GM23338 (cell line): ENCODE measurements at places on chromosomes 11 and 22. TPM values are rescaled to one million over a fixed set of nuclear protein-coding genes. Genes with fewer than 3 reads are reported as not detected.

- H3K27me3 ChIP-seq, result no peaks in the 10 kb centered on the region
Measured at GRCh38 chr22:27312966-27313855, 488.3 kb downstream of the MN1 start.

- peaks cover 19% of the 10 kb centered on the region for H3K4me1 ChIP-seq
- DNase-seq, result no peak
- H3K27ac ChIP-seq, result no peak overlapping the region
- H3K4me3 ChIP-seq, result no peak overlapping the region
- no peaks in the 10 kb centered on the region for H3K27me3 ChIP-seq
- no peaks in the 10 kb centered on the region for H3K36me3 ChIP-seq
Measured at GRCh38 chr11:72786305-72787215, 7.3 kb downstream of the STARD10 start.

MUC6 gene
- not detected in 2 replicates for total RNA-seq

DNA sequence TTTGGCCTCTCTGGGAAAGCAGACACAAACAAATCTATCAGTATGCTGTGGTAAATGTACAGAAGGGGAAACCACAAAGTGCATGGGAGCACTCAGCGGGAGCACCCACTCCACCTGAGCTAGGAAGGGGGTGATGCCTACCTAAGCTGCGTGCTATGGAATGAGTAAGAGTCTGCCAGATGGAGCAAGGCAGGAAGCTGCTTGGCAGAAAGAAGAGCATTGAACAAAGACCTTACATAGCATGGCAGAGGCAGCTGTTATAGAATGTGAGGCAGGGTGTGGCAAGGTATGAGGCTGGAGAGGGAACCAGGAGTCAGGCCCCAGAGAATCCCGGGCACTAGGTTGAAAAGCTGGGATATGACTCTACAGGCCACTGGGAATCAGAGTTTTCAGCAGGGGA lies 13.8 kb upstream of the MTFP1 start:
- no peaks in the 10 kb centered on the region for H3K27me3 ChIP-seq
- H3K27ac ChIP-seq, result no peak overlapping the region
- H3K4me1 ChIP-seq, result no peaks in the 10 kb centered on the region

GRCh38 chr11:32081129-32081641 lies 9.7 kb upstream of the RCN1 start:
- H3K36me3 ChIP-seq, result no peaks in the 10 kb centered on the region
- no peak overlapping the region for H3K4me3 ChIP-seq
- H3K27ac ChIP-seq, result no peak overlapping the region
- H3K4me1 ChIP-seq, result peaks cover 11% of the 10 kb centered on the region

GRCh38 chr22:20526628-20527355 lies 19.4 kb downstream of the MED15 start:
- H3K4me1 ChIP-seq, result peaks cover 17% of the 10 kb centered on the region
- H3K36me3 ChIP-seq, result no peaks in the 10 kb centered on the region; the same call in 1 of the 2 replicates
- no peak overlapping the region for H3K4me3 ChIP-seq

DNA sequence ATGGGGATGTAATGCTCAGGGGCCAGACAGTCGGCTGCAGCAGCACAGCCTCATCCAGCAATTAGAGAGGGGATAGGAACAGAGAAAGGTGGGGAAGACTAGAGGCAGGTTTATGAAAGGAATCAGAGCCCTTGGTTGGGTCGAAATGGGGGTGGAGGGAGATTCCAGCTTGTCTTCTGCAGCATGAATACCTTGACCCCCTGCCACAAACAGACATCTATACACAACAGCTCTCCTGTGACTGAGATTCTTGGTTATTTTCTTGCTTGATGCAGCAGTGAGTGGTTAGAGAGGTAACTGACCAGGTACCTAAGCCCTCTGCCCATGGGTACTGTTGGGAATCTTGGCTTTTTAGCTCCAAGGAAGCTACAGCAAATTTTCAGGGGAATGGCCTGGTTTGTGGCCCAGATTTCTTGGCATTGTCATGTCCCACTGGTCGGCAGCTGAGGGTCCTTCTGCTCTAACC lies at the start of gene TRIM49D1:
TRIM49D1 (minus strand) TSS at position 51 of the 466 bp plus-strand sequence. CDS start 4,535 bp downstream, outside the sequence.
- no peaks in the 10 kb centered on the region for H3K36me3 ChIP-seq
- no peaks in the 10 kb centered on the region for H3K4me1 ChIP-seq
- no peaks in the 10 kb centered on the region for H3K27me3 ChIP-seq
- H3K27ac ChIP-seq, result no peak within 1 kb of the TSS
- DNase-seq, result no peak
- H3K4me3 ChIP-seq, result no peak within 1 kb of the TSS

DNA sequence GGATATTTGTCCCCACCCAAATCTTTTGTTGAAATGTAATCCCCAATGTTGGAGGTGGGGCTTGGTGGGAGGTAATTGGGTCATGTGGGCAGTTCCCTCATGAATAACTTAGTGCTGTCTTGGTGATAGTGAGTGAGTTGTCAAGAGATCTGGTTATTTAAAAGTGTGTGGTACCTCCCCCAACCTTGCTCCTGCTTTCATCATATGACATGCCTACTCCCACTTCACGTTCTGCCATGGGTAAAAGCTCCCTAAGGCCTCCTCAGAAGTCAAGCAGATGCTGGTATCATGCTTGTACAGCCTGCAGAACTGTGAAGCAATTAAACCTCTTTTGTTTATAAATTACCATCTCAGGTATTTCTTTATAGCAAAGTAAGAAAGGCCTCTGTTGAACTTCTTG lies 30.6 kb downstream of the AAMDC start:
- no peak overlapping the region for H3K4me3 ChIP-seq
- no peak overlapping the region for H3K27ac ChIP-seq
- DNase-seq, result no peak
- H3K4me1 ChIP-seq, result no peaks in the 10 kb centered on the region

KCNE3 gene
- total RNA-seq, result 4.3 and 10.6 TPM in 2 replicates

OR4C16 gene
- not detected in 2 replicates for total RNA-seq

DNA sequence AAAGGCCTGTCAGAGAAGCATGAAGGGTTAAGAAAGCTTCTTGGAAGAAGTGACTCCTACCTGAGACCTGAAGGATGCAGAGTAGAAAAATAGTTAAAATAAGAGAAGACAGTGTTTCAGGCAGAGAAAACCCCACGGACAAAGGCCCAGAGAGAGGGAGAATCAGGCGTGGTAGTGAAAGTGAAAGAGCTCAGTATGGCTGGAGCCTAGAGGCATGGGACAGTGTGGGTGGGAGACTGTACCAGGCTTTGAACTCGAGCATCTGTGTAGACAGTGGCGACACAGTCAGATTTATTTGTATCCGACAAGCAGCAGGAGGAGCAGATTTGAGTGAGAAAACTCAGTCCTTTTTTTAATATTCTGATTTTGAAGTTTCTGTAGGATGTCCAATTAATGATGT lies 360.0 kb downstream of the OPCML start:
- no peak overlapping the region for H3K27ac ChIP-seq
- H3K36me3 ChIP-seq, result no peaks in the 10 kb centered on the region
- H3K4me1 ChIP-seq, result no peaks in the 10 kb centered on the region
- DNase-seq, result no peak
- no peak overlapping the region for H3K4me3 ChIP-seq

GRCh38 chr11:114466742-114467141 lies 27.5 kb downstream of the REXO2 start:
- no peak for DNase-seq
- no peaks in the 10 kb centered on the region for H3K4me1 ChIP-seq
- H3K27ac ChIP-seq, result no peak overlapping the region
- no peak overlapping the region for H3K4me3 ChIP-seq
- H3K27me3 ChIP-seq, result no peaks in the 10 kb centered on the region

DNA sequence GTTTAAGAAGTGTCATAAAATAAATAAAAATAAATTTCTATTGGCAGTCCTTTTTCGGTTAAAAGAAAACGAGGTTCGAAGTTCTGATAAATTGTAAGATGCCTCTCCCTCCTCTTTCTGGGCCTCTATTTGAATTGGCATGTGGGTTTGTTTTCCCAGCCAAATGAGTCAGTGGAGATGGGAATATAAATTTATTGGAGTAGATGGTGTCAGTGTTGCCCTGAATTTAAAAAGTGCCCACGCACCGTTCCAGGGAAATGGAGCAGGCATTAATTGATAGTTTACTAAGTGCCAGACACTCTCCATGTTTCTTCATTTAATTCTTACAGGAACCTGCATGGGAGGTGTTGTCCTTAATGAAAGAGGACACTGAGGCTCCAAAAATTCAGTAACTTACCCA lies 119.2 kb downstream of the FEZ1 start:
- H3K4me3 ChIP-seq, result no peak overlapping the region
- peaks cover 14% of the 10 kb centered on the region for H3K4me1 ChIP-seq
- H3K36me3 ChIP-seq, result no peaks in the 10 kb centered on the region
- H3K27ac ChIP-seq, result no peak overlapping the region
- H3K27me3 ChIP-seq, result no peaks in the 10 kb centered on the region

FAT3 gene
- 64.2 and 78.0 TPM in 2 replicates for total RNA-seq

DNA sequence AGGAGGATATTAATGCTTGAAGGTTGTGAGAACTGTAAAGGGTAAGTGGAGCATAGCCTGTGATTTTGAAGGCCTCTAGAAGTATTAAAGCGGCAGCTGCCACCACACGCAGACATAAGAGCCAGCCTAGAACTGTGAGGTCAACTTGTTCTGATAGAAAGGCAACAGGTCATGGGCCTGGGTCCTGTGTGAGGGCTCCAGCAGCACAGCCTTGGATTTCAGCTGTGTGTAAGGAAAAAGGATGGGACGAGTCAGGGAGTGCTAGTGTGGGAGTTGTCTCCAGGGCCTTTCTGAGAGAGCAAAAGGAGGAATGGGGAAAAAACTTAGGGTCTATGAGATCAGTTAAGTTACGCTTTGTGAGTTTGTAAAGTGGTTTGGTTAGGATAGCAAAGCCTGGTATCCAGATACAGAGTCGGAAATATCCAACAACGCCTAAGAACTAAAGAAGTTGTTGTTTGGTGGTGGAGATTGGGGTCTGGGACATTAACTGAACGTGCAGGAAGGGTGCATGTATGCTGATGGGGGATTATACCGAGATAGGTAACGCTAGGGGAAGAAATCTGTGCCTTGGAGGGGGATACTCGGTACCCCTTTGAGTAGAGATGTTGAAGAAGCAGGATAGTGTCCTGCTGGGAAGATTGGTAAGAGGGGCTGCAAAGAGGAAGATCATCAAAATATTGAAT lies 17.4 kb upstream of the ANO1 start:
- no peaks in the 10 kb centered on the region for H3K27me3 ChIP-seq
- DNase-seq, result no peak
- H3K4me3 ChIP-seq, result no peak overlapping the region
- H3K4me1 ChIP-seq, result no peaks in the 10 kb centered on the region

C11orf68 gene
- total RNA-seq, result 21.6 and 23.2 TPM in 2 replicates

DNA sequence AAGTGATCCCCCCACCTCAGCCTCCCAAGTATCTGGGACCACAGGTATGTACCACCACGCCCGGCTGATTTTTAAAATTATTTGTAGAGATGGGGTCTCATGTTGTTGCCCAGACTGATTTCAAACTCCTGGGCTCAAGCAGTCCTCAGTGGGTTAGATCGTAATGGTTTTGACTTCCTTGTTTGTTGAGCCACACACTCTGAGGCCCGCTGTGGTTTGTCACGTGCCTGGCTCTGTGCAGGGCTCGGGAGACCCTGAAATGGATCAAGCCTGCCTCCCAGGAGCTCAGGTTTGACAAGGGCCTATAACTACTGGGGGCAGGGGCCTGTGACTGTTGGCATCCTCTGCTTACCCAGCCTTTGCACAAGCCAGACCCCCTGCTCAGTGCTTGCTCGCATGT lies 68.1 kb downstream of the MPPED1 start:
- H3K27ac ChIP-seq, result no peak overlapping the region
- DNase-seq, result no peak
- H3K4me1 ChIP-seq, result peaks cover 10% of the 10 kb centered on the region; the same call in 1 of the 2 replicates
- no peaks in the 10 kb centered on the region for H3K36me3 ChIP-seq
- H3K4me3 ChIP-seq, result no peak overlapping the region

DNA sequence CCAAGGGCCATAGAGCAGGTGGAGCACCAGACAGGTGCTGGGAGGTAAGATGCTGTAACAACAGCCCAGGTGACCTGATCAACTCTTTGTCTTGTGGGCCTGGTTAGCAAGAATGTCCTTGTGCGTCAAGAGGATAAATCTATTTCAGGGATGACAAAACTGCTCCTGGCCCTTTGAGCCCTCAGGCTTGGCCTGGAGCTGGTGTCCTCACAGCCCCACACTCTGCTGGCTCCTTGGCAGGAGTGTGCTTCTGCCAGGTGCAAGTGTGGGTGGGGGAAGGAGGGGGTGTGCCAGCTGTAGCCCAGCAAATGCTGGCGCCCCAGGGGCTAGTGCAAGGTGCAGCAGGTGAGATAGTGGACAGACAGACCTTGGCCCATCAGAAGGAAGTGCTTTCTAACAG lies 19.5 kb downstream of the AMPD3 start:
- H3K27ac ChIP-seq, result no peak overlapping the region
- H3K4me1 ChIP-seq, result no peaks in the 10 kb centered on the region
- H3K36me3 ChIP-seq, result no peaks in the 10 kb centered on the region

DNA sequence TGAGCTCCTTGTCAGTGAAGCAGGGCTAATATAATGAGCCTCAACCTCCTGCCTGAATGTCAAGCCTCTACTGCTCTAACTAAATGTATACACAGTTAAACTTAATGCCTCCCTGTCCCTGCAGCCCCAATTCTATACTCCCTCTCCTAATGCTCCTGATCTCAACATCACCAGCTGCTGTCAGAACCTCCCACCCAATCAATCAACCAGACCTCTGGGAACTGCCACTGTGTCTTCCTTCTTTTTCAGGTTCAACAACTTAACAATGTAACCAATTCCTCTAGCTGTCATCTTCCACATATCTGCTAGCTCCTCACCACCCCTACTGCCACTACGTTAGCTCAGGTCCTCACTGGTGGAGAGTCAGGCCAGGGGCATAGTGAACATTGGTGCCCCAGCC lies 339.8 kb upstream of the NARS2 start:
- H3K27me3 ChIP-seq, result no peaks in the 10 kb centered on the region
- H3K36me3 ChIP-seq, result no peaks in the 10 kb centered on the region
- no peak overlapping the region for H3K27ac ChIP-seq

MIOX gene
- total RNA-seq, result 0.16 TPM in 1 of 2 replicates, not detected in the other

GRCh38 chr11:69662806-69663205 lies 12.3 kb downstream of the LTO1 start:
- no peak overlapping the region for H3K4me3 ChIP-seq
- H3K4me1 ChIP-seq, result peaks cover 12% of the 10 kb centered on the region
- no peaks in the 10 kb centered on the region for H3K27me3 ChIP-seq
- DNase-seq, result no peak
- H3K36me3 ChIP-seq, result no peaks in the 10 kb centered on the region

RSF1 gene
- total RNA-seq, result 42.4 and 51.2 TPM in 2 replicates

- H3K4me1 ChIP-seq, result peaks cover 39% of the 10 kb centered on the region
- peak overlapping the region; percentile 80 for H3K4me3 ChIP-seq
- no peaks in the 10 kb centered on the region for H3K27me3 ChIP-seq
- peak; percentile 36 for DNase-seq
- H3K36me3 ChIP-seq, result no peaks in the 10 kb centered on the region
- H3K27ac ChIP-seq, result peak overlapping the region; percentile 90
Measured at GRCh38 chr11:121291896-121292494, 576 bp upstream of the SC5D start.

DNA sequence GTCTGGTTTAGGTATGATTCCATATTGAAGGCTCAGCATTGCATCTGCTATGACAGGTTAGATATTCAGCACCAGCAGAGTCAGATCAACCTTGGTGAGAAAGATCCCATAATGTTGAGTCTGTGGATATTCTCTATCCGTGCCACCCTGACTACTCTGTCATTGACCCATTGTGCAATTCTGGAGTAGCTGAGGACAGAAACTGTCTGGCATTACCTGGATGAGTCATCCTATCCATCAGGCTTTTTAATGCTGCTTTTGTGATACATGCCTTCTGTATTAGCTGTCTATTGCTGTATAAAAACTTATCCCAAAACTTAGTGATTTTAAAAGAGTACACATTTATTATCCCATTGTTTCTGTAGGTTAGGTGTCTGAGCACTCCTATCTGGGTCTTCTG lies 189.1 kb upstream of the FAT3 start:
- H3K27me3 ChIP-seq, result no peaks in the 10 kb centered on the region
- no peaks in the 10 kb centered on the region for H3K4me1 ChIP-seq
- no peak overlapping the region for H3K27ac ChIP-seq
- no peak overlapping the region for H3K4me3 ChIP-seq

GRCh38 chr11:64284962-64285884 lies at the start of gene GPR137:
GPR137 (plus strand) TSS chr11:64285848; CDS start chr11:64286525, 677 bp downstream.
- peak within 1 kb of the TSS; percentile 95 for H3K4me3 ChIP-seq
- H3K27ac ChIP-seq, result peak within 1 kb of the TSS; percentile 84; the same call in 1 of the 2 replicates
- H3K4me1 ChIP-seq, result peaks cover 8% of the 10 kb centered on the region
- H3K36me3 ChIP-seq, result no peaks in the 10 kb centered on the region
